ENCODE measurements at places on chromosomes 16 and 17.

- DNase-seq = no peak
Measured at GRCh38 chr17:3316836-3317235, 18.7 kb upstream of the OR3A1 start.

- DNase-seq = no peak
Measured at GRCh38 chr16:14109782-14110727, 38.9 kb downstream of the MRTFB start.

DNA sequence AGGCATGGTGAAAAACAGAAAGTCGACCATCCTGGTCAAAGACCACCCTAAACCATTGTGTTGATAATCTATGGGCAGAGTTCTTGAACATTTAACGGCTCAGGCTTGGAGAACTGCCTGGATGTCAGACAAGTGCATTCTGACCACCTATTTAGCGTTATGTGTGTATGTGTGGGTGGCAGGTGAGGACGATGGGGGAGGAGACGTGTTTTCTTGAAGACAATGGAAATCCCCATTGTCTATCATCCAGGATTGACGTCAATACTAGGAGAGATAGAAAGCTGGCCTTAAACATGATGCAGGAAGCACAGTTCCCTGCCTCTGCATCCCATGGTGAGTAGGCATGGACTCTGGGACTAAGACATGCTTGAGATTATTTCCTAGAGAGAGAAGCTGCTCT lies 157.4 kb upstream of the MAF start:
- no peak for DNase-seq

DNA sequence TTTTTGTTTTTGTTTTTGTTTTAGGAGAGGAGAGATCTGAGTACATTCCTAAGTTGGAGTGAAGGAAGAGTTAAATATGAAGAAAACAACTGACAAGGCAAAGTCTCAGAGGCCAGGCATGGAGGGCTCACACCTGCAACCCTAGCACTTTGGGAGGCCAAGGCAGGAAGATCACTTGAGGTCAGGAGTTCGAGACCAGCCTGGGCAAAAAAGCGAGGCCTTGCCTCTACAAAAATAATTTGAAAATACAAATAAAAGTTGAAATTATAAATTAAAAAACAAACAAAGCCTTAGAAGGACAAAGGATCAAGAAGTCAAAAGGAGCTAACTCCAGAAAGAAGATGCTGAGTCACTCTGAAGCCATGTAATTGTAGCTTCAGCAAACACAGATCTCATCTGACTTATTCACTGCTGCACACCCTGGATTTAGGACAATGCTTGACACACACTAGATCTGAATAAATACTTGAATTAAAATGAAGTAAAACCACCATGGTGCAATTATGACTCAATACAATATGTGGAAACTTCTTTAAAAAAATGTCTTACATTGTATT lies 9.1 kb downstream of the CEP20 start:
- DNase-seq = no peak

DNA sequence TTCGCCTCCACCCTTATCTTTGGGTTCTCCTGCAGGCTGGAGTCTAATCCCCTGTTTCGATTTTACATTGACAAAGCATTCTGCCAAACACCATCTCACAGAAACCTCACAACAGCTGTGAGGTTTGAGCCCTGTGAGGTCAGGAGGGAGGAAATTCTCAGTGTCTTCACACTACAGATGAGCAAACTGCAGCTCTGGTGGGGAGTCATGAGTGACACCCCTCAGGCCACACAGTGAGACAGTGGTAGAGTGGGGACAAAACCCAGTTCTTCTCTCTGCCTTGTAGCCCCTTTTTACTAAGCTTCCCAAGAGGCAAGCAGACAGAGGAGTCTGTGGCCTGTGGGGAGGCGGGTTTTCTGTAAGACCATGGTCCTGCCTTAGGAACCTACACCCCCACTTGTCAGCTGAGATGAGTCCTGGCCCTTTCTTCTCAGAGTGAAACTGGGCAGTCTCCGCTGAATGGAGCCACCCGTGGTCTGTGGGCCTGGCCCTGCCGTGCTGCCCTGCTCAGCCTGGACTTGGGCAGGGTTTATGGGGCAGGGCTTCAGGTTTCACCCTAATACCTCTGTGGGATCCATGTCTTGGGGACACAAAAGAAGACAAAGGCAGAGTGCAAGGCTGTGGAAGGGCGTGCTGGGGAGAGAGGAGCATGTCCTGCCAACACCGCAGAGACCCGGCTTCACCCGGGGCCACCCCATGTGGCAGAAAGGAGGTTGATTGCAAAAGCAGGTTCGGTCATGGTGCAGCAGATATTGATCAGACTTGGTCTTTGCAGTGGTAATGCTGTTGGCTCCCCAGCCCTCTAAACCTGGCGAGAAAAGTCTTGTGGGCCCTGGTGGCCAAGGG lies 59.0 kb downstream of the ABR start:
- no peak for DNase-seq

GRCh38 chr16:23835390-23836077 lies at the start of gene PRKCB:
Gene PRKCB (plus strand): TSS chr16:23835983.
- DNase-seq = peak; percentile 80

DNA sequence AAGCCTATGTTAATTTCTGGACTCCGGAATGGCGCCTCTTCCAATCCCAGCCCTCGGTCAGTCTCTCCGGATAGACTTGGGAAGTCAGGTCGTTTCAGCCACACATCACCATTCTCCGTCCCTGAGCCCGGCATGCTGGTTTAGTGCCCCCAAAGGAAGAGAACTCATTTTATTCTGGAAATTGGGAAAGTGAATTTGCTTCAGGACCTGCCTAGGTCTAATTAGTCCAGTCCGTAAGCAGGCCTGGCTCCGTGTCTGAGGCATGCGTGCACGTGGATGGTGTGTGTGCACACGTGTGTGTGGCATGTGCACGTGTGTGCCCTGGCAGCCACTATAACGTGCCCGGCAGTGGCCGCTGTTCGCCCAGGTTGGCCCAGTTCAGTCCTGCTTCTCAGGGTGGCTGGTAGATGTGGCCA lies 77.4 kb downstream of the RPA1 start:
- DNase-seq = no peak

GRCh38 chr17:39848600-39848999 lies 15.5 kb downstream of the IKZF3 start:
- DNase-seq = no peak

DNA sequence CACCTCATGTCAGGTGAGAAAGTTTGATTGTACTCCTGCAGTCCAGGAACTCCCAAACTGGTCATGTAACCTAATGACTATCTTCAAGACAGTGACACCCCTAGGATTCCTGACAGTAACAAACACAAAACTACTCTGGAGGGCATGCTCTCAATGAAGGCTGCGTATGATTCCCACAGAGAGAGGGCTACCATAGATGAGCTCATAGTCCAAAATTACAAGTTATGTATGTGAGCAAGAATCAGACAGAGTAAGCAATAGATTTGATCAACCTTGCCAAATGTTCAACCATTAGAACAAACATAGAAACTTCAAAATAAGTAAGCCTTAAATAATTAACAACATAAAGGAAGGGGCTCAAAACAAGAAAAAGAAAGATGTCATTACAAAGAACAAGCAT lies 158.1 kb downstream of the COPRS start:
- no peak for DNase-seq

DNA sequence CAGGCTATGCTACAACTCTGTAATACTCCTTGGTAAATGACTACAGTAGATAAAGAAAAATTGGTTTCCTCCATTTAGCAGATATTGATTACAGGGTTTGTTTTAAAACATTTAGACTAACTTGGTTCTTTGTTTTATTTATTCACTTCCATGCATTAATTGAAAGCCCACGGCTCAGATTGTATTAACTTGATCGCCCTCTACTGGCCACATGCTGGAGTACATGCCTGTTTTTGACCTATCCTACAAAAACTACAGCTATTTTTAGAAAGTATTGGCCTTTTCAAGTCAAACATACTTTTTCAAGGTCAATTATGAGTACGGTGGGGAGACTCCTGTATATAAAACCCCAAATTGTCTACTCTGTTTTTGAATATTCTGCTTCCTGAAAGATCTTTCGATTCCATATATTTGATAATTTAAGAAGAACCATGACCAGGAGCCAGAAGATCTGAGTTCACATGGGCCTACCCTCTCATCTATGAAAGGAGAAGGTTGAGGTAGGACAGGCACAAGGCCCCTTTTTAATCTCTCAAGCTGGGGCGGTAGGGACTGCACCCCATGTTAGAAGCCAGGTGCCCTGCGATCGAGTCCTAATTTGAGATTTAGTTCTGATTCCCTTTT lies 51.8 kb downstream of the CA10 start:
- DNase-seq = no peak

GRCh38 chr16:88769617-88770460 lies 15.2 kb downstream of the PIEZO1 start:
- no peak for DNase-seq

DNA sequence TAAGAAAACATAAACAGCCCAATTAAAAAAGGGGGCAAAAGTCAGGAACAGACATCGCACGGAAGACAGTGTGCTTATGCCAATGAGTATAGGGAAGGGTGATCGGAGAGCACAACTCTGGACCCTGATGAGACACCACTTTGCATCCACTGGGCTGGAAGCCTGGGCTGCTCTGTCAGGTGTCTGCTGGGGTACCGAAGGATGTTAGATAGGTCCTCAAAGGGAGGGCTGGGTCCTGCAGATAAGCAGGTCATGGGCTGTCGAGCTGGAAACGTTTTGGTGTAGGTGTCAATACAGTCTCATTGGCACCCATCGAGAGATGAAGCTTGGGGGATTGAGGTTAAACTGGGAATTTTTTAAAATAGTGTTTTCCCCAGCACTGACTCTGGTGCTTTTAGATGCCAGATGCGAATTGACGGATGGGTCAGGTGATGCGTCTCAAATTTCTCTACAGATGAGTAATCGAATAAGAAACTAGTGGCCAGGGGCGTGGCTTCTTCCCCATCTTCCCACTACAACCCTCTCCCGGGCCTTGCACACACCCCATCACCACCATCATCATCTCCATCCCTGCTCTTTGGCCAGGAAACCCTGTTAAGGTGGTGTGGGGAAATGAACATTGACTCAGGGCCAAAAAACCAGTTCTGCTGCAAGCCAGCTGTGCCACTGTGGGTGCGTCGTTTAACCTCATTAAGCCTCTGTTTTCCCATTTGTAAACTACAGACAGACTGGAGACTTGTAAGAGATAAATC lies 47.8 kb upstream of the IRF8 start:
- DNase-seq = no peak

DNA sequence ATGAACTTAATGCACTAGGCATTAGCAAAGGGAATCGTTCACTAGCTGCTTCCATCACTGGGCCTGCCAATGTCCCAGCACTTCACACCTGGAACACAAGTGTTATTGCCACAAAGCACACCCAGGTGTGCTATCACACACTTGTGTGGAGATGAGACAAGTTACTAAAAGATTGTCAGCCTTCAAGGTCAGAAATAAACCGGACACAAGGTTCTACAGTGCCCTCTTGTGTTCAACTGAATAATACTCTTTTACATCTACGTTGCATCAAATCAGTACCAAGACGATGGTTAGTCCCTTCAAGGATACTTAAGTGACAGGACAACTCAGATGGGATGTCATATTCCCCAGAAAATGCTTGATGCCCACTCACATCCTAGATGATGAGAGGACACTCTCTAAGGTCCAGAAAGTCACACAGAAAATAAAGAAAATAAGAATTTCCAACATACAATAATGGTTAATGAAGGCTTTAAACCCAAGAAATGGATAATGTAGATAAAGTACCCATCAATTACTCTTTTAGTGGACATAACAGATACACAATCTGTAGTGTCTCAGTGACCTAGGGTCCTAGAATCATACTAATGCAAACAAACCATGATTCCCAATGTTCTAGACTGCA lies 16.4 kb upstream of the GLG1 start:
- DNase-seq = no peak

Data from stimulated activated CD8-positive, alpha-beta memory T cell treated with anti-CD3 and anti-CD28 coated beads, Interleukin-4, amount 100 ng/mL, for 4 hours (primary cell).